ENCODE measurements at places on chromosomes 4 and X.

GRCh38 chrX:42384956-42385355, 393.0 kb downstream of the PPP1R2C start:
- DNase-seq, result no peak

DNA sequence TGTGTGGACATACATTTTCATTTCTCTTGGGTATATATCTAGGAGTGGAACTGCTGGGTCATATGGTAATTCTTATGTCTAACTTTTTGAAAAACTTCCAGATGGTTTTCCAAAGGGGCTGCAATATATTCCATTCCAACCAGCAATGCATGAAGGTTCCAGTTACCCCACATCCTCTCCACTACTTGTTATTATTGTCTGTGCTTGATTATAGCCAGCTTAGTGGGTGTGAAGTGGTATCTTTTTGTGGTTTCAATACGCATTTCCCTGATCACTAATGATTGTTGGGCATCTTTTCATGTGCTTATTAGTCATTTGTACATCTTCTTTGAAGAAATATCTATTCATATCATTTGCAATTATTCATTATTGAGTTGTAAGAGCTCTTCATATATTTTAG, 31.5 kb upstream of the S100G start:
- DNase-seq, result no peak

GRCh38 chrX:1231850-1232465, 19.5 kb upstream of the CRLF2 start:
- no peak for DNase-seq

GRCh38 chr4:129822701-129823100, 726.7 kb downstream of the C4orf33 start:
- DNase-seq, result peak; percentile 69

- no peak for DNase-seq
Measured at GRCh38 chrX:87874043-87874442, 356.4 kb downstream of the KLHL4 start.

Data from NCI-H345 (cell line).